ENCODE measurements at places on chromosomes 11 and 22. TPM values are rescaled to one million over a fixed set of nuclear protein-coding genes. Genes with fewer than 3 reads are reported as not detected.

The TRIM64C gene
- not detected for total RNA-seq

The TRIM49 gene
- not detected for total RNA-seq

The SCGB1A1 gene
- total RNA-seq, result not detected

The CFAP300 gene
- 11.9 TPM for total RNA-seq

The CRELD2 gene
- total RNA-seq, result 28.3 TPM

The GAL gene
- not detected for total RNA-seq

DNA sequence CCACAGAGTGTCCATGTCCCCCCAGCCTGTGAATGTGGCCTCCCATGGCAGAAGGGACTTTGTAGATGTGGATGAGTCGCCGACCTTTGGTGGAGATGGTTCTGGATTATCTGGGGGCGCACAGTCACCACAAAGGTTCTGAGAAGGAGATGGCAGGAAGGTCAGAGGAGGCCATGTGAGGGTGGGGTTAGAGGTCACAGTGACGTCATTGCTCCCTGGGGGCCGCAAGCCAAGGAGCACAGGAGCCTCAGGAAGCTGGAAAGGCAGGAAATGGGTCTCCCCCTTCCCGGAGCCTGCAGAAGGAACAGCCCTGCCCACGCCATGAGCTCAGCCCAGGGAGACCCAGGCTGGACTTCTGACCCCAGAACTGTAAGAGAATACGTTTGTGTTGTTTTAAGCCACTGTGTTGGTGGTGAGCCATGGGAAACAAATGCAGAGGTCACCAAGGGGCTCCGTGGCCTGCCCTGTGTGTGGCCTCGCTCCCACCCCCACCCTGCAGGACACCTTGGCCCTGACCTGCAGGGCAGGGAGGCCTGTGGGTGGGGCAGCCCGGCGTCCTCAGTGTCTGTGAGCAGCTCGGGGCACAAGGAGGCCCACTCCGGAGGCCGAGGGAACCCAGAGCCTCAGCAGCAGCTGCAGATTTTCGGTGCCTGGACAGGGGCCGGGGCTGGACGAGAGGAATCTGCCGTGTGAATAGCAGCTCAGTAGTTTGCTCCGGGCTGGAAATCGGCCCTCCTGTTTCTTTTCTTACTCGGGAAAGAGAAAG is 32.1 kb downstream of the GRAMD4 start:
- DNase-seq, result peak; percentile 57

- no peak for DNase-seq
Measured at GRCh38 chr22:37248251-37248650, 4.2 kb upstream of the RAC2 start.

GRCh38 chr11:35549787-35550186 is 24.4 kb upstream of the PAMR1 start:
- peak; percentile 61 for DNase-seq

DNA sequence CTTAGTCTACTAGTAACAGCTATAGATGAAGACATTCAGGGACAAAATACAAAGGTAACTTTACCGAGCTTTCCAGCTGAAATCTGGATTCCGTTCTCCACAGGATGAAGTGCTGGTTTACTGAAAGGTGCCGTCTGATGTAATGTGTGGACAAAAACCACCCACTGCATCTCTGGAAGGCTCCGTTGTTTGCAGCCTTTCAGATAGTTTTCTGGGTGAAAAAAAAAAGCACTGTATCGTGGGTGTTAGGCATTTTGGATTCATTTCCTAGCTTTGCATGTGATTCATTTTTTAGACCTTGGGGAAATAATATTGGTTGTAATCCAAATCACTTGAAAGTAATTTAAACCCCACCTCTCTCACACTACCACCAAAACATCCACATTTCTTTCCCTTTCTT is 10.4 kb downstream of the JAM3 start:
- no peak for DNase-seq

- DNase-seq, result no peak
Measured at GRCh38 chr22:50022171-50022819, 9.7 kb upstream of the IL17REL start.

GRCh38 chr11:6397156-6397555 is 6.9 kb downstream of the SMPD1 start:
- no peak for DNase-seq

GRCh38 chr11:35285471-35285870 is 133.9 kb downstream of the SLC1A2 start:
- DNase-seq, result no peak

- DNase-seq, result no peak
Measured at GRCh38 chr11:77471558-77472193, 2.2 kb downstream of the PAK1 start.

DNA sequence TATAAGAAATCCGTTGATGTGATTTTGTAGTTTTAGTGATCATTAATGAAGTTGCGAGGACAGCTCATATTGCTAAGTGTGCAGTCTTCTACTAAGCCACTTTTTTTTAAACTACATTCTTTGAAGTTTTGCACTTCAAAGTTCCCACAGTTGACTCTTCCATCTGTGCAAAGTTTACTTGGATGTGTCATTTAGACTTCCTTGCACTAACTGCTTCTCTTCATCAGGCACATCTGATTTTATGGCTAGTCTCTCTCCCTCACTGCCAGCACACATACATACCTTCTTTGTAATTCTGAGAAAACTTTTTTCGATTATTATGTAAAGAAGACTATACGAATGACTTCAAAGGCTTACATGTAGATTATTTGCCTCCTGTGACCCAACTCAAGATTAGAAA is 250.0 kb downstream of the DYNC2H1 start:
- peak; percentile 36 for DNase-seq

GRCh38 chr22:46171940-46172339 is 21.6 kb downstream of the PPARA start:
- DNase-seq, result peak; percentile 79

- peak; percentile 48 for DNase-seq
Measured at GRCh38 chr11:94786264-94787126, 18.3 kb downstream of the AMOTL1 start.

DNA sequence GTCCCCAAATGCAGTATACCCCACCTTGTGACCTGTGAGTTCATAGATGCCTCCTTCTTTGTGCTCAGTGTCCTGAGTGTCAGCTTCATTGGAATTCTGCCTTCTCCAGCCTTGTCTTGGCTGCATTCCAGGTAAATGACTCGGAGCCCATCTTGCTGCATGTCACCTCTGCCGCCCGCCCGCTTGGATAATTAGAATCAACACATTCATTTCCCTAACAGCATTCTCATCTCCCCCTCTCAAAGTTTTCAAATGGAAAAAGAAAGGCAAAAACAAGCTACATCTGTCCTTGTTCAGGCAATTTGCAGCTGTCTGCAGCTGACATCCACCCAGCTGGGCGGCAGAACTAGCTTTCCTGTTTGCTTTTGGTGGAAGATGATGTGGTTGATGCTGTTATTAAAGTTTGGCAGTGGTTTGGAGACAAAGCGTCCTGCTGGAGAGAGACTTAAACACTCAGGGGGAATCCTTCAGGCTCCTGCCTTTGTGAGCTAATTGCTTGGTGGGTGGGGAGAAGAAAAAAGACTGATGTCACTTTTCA is 198.8 kb upstream of the SEZ6L start:
- no peak for DNase-seq

GRCh38 chr11:117851106-117851505 is 25.4 kb downstream of the FXYD6 start:
- DNase-seq, result no peak

- DNase-seq, result peak; percentile 97
Measured at GRCh38 chr11:71286701-71287643, 34.6 kb upstream of the SHANK2 start.

GRCh38 chr22:41752011-41752970 is 48.2 kb upstream of the CCDC134 start:
- peak; percentile 54 for DNase-seq

GRCh38 chr11:130631119-130631518 is 182.7 kb downstream of the ADAMTS15 start:
- DNase-seq, result peak; percentile 99
